ENCODE measurements at places on chromosomes 5 and 9. TPM values are rescaled to one million over a fixed set of nuclear protein-coding genes. Genes with fewer than 3 reads are reported as not detected.
A peak's percentile ranks its signal among the peaks of the same experiment; 100 is the strongest.

Gene SPINK4
- not detected for polyA plus RNA-seq

Gene SEC24A
- 22.6 TPM for polyA plus RNA-seq

- DNase-seq, result no peak
These were observed 6.7 kb upstream of the TMEM252 start for GRCh38 chr9:68547417-68547816.

DNA sequence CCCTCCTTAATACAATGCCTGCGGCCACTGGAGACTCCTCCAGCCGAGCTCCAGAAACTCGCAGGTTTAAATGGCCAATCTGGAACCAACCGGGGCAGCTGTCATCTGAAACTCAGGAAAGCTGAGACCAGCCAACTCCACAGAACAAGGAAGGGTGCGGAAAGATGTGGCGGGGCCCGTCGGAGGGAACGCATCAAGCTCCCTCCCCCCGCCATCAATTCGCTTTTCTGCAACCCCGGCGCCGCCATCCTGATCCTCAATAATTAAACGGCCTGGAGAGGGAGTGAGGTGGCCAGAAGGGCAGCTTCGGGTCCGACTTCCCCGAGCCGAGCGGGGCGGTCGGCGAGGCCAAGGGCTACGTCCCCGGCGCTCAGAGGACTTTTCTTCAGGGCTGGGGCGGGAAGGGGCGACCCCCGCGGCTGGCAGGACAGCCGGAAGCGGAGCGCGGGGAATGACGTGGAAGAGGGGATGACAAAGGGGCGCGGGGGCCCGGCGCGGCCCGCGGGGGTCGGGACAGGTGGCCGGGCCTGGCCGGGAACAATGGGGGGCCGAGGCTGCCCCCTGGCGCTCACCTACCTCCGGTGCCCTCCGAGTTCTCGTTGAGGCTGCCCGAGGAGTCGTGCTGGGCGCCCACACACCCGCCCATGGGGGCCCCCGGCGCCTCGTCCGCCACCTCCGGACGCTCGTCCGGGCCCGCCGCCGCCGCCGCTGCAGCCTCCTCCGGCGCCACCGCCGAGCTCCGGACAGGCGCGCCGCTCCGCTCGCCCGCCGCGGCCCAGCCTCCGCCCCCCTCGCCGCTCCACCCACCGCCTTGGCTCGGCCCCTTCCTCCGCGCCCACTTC, at the start of gene UBTD2:
UBTD2 (minus strand) TSS at position 745 of the 842 bp plus-strand sequence; CDS start at position 646, 99 bp downstream.
- DNase-seq, result peak; percentile 86

GRCh38 chr5:122999947-123000563, 36.5 kb downstream of the PPIC start:
- no peak for DNase-seq

DNA sequence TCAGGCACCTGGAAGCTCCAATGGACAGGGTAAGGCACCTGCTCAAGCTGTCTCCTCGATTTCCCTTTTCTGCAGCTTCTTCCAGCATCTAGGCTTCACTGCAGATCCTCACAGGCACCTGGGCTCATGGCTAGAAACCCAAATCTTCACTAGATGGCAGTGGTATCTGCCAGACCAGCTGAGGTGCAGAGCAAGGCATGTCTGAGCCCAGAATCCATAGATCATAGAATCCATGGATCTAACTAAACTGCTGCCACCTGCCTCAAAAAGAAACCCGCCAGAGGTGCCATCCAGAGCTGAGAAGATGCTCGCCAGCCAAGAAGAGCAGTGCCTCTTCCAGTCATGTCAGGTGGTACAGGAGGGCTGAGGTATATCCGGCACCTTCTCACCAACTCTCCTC, 6.9 kb downstream of the SHC3 start:
- no peak for DNase-seq

Gene CCL21
- polyA plus RNA-seq, result 191 TPM

GRCh38 chr5:126098330-126099017, 324.7 kb upstream of the GRAMD2B start:
- DNase-seq, result no peak

GRCh38 chr5:127060470-127060985, 12.8 kb downstream of the C5orf63 start:
- DNase-seq, result no peak

Gene PTPRD
- 167 TPM for polyA plus RNA-seq

- DNase-seq, result no peak
These were observed 29.1 kb upstream of the CEP72 start for GRCh38 chr5:582936-583635.

DNA sequence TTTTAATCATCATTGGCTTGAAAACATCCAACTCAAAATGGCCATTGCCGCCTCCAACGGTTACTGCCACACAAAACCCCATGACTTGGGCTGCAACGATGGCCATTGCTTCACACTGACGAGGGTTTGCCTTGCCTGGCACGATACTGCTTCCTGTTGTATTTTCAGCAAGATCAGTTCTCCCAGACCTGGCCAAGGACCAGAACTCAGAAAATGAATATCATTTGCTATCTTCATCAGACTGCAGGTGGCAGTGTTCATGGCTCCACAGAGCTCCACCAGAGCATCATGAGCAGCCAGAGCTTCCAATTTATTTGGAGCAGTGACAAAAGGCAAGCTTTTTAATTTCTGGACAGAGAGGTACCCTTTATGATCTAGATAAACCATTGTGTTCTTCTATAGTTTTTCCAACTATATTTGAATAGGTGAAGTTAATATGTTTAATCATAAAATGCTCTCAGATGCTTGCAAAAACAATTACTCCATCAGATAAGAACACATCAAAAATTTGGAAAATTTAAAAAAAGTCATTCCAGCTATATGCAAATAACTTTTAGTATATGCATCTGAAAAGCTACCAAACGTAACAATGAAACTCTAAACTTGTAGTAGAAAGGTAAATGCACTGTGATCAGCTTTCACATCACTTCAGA, 10.4 kb downstream of the AMACR start:
- DNase-seq, result peak; percentile 58

DNA sequence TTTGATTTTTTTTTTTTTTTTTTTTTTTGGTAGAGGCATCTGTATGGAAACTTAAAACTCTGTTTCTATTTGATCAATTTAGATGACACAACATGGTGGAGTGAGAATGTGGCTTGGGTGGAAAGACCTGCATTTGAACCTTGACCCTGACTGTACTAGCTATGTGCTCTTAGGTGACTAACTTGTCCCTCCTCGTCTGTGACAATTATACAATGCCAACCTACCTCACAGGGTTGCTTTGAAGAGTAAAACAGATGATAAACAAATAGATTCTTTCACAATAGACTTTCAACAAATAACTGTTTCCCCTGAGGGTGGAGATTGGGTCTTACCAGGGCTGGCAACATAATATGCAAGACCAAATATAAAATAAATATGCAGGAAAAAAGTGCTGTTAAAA, 109.3 kb downstream of the CRB2 start:
- DNase-seq, result no peak

DNA sequence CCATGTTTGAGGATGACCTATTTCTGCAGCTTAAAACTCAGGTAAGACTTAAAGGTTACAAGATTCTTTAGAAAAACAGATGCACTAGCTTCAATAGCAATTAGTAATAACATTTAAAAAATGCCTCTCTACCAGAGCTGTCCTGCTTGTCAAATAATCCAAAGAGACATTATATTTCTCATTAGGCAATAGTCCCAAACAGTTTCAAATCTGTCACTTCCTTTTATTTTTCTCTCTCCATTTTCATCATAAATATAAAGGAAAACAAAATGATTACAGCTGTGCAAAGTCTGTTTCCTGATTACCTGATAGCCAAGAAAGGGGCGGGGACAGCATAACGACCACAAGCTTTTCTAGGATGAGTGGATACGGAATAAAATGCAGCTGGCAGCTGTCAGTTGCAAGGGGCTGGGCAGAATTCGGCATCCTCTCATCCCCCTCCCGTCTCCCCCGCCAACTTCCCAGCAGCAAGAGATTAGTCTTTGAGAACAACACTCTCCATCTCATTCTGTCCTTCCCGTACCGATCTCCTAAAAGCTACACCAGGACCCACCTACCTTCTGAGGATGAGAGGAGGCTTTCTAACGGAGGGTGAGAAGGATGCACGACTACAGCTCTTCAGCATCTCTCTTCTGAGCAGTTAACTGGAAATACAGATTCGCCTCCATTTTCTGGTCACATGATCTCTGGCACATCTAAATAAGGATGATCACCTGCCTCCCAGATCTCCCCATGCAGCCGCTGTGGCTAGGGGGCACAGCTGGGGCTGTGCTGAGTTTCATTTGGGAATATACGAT, 72.5 kb upstream of the PCA3 start:
- no peak for DNase-seq

DNA sequence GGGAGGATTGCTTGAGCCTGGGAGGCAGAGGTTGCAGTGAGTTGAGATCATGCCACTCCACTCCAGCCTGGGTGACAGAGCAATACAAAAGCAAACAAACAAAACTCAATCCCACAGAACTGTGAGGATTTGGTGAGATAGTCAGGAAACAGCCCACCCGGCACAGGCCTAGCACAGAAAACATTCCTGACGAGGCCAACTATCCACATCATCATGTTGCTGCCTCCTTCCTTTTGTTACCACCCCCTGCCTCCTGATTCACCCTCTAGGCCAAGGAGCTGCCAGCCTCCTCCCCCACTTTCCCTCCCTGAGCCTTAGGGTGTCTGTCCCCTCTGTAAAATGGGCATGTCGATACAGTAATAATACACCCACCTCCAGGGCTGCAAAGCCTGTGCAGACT, 39.0 kb downstream of the STK10 start:
- DNase-seq, result no peak

DNA sequence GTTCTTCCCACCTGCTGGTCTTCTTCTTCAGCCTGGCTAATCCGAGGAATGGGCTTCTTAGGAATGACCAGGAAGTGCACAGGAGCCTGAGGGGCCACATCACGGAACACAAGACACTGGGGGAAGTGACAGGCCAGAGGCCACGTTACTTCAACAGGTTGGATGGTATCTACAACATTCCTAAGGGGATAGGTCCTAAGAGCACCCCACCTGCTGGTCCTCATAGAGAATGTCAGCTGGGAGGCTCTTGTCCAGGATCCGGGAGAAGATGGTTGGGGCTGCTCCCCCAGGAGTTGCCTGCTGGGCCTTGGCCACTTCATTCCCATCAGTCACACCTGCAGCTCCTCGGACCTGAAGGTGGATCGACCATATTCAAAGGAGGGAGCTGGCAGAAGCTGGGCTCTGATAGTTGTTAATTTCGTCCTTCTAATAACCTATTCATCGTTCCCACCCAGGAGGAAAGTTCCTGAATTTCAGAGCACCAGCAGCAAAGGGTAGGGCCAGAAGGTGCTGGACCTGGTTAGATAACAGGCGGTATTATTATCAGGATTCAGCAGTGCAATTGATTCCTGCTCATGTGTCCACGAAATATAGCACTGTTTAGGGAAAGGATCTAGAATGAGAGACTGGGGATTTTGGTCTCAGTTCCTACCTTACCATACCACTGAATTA, 1.3 kb downstream of the HINT2 start:
- no peak for DNase-seq

GRCh38 chr5:113167985-113168384, 191.4 kb downstream of the DCP2 start:
- DNase-seq, result no peak

GRCh38 chr9:34378376-34379060, 1.8 kb upstream of the MYORG start:
- no peak for DNase-seq

DNA sequence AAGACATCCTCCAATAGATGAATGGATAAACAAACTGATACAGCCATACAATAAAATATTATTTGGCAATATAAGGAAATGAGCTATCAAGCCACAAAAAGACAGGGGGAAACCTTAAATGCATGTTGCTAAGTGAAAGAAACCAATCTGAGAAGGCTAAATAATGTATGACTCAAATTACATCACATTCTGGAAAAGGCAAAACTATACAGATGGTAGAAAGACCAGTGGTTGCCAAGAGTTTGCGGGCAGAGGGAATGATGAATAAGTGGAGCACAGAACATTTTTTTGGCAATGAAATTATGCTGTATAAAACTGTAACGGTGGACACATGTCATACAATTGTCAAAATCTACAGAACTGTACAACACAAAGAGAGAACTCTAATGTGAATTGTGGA, 63.3 kb downstream of the CSF2 start:
- DNase-seq, result no peak

GRCh38 chr5:60007729-60008128, 114.2 kb upstream of the PDE4D start:
- no peak for DNase-seq

Gene TAF11L10
- polyA plus RNA-seq, result not detected

GRCh38 chr5:64939772-64940510, 171.2 kb downstream of the CWC27 start:
- DNase-seq, result no peak

DNA sequence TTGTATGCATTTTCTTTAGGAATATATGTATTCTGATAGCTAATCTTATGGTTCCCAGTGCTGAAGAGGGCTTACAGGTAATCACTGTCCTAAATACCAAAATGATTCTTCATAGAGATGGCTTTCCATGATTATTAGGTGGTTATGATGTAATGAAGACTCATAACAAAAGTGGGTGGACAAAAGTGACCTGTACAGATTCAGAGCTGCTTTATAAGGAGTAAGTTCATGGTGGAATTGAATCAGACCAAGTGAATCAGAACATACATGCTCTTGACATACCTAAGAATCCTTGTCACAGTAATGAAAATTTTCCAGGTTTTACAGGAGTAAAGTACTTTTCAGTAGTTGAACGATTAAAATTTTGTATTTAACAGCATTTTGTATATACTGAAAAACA, 105.6 kb downstream of the NIPBL start:
- no peak for DNase-seq

Data from left lung (tissue), 14 donors.